ENCODE measurements at places on chromosomes 4 and X. TPM values are rescaled to one million over a fixed set of nuclear protein-coding genes. Genes with fewer than 3 reads are reported as not detected.

Gene RRH
- total RNA-seq: 0.32 TPM

GRCh38 chr4:16031546-16032395, 52.1 kb downstream of the PROM1 start:
- no peaks in the 10 kb centered on the region for H3K4me1 ChIP-seq
- H3K27me3 ChIP-seq: peaks cover 30% of the 10 kb centered on the region
- no peak overlapping the region for H3K4me3 ChIP-seq
- no peak overlapping the region for H3K27ac ChIP-seq

Gene MAML3
- 1.8 TPM for total RNA-seq

- no peaks in the 10 kb centered on the region for H3K36me3 ChIP-seq
- H3K27ac ChIP-seq: no peak overlapping the region
- H3K27me3 ChIP-seq: no peaks in the 10 kb centered on the region
- H3K4me3 ChIP-seq: no peak overlapping the region
Measured at GRCh38 chr4:137896221-137896737, 345.9 kb downstream of the SLC7A11 start.

Gene CT47B1
- total RNA-seq: not detected

GRCh38 chr4:123891881-123892280, 495.3 kb downstream of the SPRY1 start:
- H3K27me3 ChIP-seq: no peaks in the 10 kb centered on the region
- no peaks in the 10 kb centered on the region for H3K4me1 ChIP-seq
- H3K4me3 ChIP-seq: no peak overlapping the region

DNA sequence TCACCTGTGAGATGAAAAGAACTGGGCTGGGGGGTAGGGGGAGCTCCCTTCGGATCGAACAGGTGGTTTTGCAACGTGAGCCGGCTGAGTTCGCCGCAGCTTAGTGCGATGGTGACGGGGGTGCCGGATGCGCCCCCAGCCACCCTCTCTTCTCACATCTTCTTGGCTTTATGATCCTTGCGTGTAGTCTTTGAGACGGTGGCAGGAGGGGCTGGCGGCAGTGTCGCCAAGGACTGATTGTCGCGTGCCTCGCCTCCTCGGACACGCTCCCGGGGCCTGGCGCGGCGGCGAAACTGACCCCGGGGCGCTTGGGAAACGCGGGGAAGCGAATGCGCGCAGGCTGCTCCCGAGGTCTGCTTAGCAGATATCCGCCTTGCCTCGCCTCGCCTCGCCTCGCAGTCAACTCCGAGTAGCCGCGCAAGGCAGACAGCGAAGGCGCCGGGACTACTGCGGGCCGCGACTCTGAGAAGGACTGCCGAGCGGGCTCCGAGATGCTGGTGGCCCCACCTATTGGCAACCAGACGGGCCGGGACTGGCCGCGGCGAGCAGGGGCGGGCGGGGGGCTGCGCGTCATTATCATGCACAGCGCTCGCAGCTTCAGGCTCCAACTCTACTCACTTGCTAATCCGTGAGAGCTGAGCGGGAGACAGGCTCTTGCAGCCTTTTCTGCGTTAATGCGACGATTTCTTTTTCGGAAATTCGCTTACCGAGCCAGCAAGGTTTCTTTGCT, 1.5 kb downstream of the GRID2 start:
- peaks cover 35% of the 10 kb centered on the region for H3K27me3 ChIP-seq
- no peak for DNase-seq
- peaks cover 6% of the 10 kb centered on the region for H3K36me3 ChIP-seq
- H3K4me1 ChIP-seq: no peaks in the 10 kb centered on the region
- H3K27ac ChIP-seq: no peak overlapping the region
- no peak overlapping the region for H3K4me3 ChIP-seq

DNA sequence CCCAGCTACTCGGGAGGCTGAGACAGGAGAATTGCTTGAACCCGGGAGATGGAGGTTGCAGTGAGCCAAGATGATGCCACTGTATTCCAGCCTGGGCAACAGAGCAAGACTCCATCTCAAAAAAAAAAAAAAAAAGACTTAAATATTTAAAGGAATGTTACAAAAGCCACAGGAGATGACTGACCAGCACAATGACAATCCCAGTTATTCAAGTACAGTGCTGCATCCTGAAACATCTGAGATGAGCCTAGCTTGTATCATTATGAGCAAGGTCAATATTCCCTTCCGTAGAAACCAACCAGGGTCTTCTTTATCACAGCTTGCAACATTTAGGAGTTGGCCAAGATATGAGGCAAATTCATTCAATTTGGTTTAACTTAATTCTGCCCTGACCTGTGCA, 38.6 kb downstream of the LNX1 start:
- no peak for DNase-seq
- no peak overlapping the region for H3K4me3 ChIP-seq
- H3K27ac ChIP-seq: no peak overlapping the region
- H3K4me1 ChIP-seq: no peaks in the 10 kb centered on the region

Gene CDKL2
- 1.5 TPM for total RNA-seq

DNA sequence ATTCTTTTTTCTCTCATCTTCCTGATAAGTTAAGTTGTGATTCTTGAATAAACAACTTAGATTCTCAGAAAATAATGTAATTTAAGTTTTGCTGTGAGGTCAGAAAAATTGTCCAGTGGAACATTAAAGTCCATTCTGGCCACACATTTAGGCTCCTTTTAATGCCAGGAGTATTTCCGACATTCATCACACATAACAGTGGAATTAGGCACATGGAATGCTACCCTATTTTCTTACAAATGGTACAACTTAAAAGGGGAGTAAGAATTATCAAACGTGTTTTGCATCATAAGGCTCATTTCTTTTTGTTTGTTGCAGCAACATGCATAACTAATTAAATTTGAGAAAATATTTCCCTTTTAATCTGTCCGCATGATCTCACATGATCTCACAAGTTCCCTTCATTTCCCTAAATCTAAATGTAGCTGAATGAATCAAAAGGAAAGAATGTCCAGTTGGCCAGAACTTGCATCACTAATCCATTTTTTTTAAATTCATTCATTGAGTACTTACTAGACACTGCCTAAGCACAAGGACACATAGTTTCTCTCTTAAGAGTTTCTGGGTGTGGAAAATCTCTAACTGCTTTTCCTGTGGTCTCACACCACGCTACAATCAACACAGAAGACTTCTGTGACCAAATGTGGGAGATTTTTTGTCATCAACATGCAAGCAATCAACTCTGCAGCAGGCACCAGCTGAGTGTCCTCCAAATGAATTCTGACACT, 22.0 kb downstream of the SPARCL1 start:
- no peaks in the 10 kb centered on the region for H3K27me3 ChIP-seq
- H3K4me1 ChIP-seq: no peaks in the 10 kb centered on the region
- H3K4me3 ChIP-seq: no peak overlapping the region
- no peaks in the 10 kb centered on the region for H3K36me3 ChIP-seq
- no peak for DNase-seq

GRCh38 chrX:63785708-63786040, 660 bp upstream of the ARHGEF9 start:
- no peaks in the 10 kb centered on the region for H3K4me1 ChIP-seq
- H3K4me3 ChIP-seq: no peak overlapping the region
- DNase-seq: no peak
- H3K27me3 ChIP-seq: peaks cover 4% of the 10 kb centered on the region
- no peak overlapping the region for H3K27ac ChIP-seq

GRCh38 chr4:14539246-14539645, 463.0 kb upstream of the CPEB2 start:
- H3K27me3 ChIP-seq: no peaks in the 10 kb centered on the region
- H3K36me3 ChIP-seq: no peaks in the 10 kb centered on the region
- H3K4me1 ChIP-seq: no peaks in the 10 kb centered on the region
- no peak for DNase-seq

GRCh38 chrX:111511477-111511876, at the start of gene SERTM2:
Gene SERTM2 (plus strand): TSS chrX:111511645. CDS start chrX:111518858, 7,213 bp downstream.
- DNase-seq: no peak
- H3K4me3 ChIP-seq: no peak within 1 kb of the TSS
- no peaks in the 10 kb centered on the region for H3K27me3 ChIP-seq
- no peak within 1 kb of the TSS for H3K27ac ChIP-seq

- peak; percentile 59 for DNase-seq
- peaks cover 83% of the 10 kb centered on the region for H3K4me1 ChIP-seq
- no peaks in the 10 kb centered on the region for H3K27me3 ChIP-seq
- H3K27ac ChIP-seq: peak overlapping the region; percentile 84
- H3K4me3 ChIP-seq: no peak overlapping the region
- peaks cover 14% of the 10 kb centered on the region for H3K36me3 ChIP-seq
Measured at GRCh38 chrX:136619899-136620505, 28.0 kb upstream of the CD40LG start.

- no peaks in the 10 kb centered on the region for H3K36me3 ChIP-seq
- H3K27ac ChIP-seq: no peak overlapping the region
- no peaks in the 10 kb centered on the region for H3K4me1 ChIP-seq
- H3K27me3 ChIP-seq: no peaks in the 10 kb centered on the region
Measured at GRCh38 chr4:172648471-172648870, 520.1 kb upstream of the GALNT7 start.

DNA sequence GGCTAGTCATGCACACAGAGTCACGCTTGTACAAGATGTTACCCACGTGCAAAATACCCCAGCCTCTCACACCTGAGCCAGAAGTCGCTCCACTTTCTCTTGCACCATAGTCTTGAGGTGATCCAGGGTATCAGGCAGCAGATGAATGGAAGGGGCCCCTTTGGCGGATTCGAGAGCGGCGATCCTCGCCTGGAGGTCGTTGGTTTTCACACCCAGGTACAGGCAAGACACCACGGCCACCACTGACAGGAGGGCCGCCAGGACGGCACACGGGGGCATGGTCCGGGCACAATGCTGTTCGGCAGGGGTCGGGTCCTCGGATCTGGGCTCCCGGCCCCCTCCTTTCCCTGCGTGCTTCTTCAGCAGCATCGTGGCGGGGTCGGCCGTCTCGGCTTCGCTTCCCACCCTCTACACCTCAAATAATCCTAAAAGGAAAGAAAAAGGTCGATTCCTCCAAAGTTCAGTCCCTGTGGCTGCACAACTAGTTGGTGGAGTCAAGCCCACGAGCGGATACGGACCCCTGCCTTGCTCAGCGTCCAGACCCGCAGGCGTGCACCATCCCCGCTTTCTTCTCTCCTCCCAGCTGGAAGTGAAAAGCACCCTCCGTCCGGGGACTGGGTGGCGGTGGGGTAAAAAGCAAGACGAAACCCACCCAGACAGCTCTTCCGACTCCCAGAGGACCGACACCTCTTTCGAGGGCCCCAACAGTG, 652 bp downstream of the COL25A1 start:
- peaks cover 73% of the 10 kb centered on the region for H3K27me3 ChIP-seq
- peaks cover 2% of the 10 kb centered on the region for H3K36me3 ChIP-seq
- no peak for DNase-seq
- peak overlapping the region; percentile 59 for H3K4me3 ChIP-seq

DNA sequence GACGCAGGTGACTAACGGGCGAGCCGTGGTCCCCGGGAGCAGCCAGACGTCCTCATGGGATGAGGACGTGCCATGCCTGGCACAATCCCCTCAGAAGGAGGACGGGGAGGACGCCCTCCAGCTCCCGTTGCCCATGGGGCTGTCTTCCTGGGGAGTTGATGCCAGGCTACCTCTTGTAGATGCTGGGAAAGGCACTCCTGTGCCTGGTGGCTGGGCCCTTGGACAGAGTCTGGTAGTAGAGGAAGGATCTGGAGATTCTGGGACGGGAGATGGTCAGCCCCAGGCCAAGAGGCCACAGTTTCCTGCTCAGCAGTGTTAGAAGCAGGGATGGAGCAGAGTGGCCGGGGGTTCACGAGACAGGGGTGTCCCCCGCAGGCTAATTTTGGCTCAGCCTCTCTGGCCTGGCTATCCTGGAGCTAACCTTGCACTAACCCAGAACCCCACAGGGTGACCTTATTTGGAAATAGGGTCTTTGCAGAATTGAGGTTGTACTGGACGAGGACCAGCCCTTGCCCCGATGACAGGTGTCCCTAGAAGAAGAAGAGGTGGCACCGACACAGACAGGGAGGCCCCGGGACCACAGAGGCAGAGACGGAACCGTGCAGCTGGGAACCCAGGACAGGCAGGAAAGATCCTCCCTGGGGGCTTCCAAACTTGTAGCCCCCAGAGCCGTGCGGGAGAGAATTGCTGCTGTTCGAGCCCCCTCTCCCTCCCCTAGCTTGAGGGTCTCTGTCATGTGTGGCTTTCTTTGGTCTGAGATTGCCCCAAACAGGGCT, 50.1 kb upstream of the ADRA2C start:
- H3K36me3 ChIP-seq: no peaks in the 10 kb centered on the region
- DNase-seq: no peak
- H3K27me3 ChIP-seq: peaks cover 6% of the 10 kb centered on the region
- H3K27ac ChIP-seq: no peak overlapping the region

Gene SPIN3
- total RNA-seq: 7.9 TPM

Gene ITM2A
- total RNA-seq: 93.9 TPM

GRCh38 chr4:128686032-128686465, 123.5 kb upstream of the JADE1 start:
- peaks cover 22% of the 10 kb centered on the region for H3K27me3 ChIP-seq
- H3K36me3 ChIP-seq: no peaks in the 10 kb centered on the region
- no peak for DNase-seq
- no peak overlapping the region for H3K27ac ChIP-seq

GRCh38 chr4:168541266-168541953, 44.6 kb downstream of the PALLD start:
- peaks cover 13% of the 10 kb centered on the region for H3K27me3 ChIP-seq
- no peak overlapping the region for H3K27ac ChIP-seq
- no peak overlapping the region for H3K4me3 ChIP-seq
- no peak for DNase-seq

Gene CENPC
- total RNA-seq: 46.5 TPM

GRCh38 chrX:49039598-49040375, 3.4 kb downstream of the TFE3 start:
- peaks cover 37% of the 10 kb centered on the region for H3K4me1 ChIP-seq

Gene DGAT2L6
- not detected for total RNA-seq

GRCh38 chrX:54961750-54962149, 32.2 kb downstream of the PFKFB1 start:
- peaks cover 6% of the 10 kb centered on the region for H3K4me1 ChIP-seq
- H3K27me3 ChIP-seq: peaks cover 5% of the 10 kb centered on the region

Gene GAGE1
- not detected for total RNA-seq

Gene AMBN
- not detected for total RNA-seq

Gene FAM9C
- not detected for total RNA-seq

DNA sequence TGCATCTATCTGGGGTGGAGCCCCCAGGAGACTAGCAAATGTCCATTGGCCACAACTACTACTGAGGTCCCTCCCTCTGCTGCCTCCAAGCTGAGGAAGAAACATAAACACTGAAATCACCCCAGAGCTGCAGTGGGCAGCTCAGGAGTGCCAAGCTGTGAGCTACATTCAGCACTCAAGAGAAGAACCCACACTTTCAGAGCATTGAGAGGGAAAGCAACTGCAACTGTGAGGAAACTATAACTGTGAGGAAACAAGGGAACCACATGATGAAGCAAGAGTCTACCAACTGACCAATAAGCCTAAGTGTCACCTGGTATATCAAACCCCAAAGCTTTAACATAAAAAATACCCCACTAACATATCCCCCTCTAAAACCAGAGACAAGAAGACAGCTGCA, 373.5 kb upstream of the TACR3 start:
- H3K4me3 ChIP-seq: no peak overlapping the region
- H3K36me3 ChIP-seq: no peaks in the 10 kb centered on the region
- no peak overlapping the region for H3K27ac ChIP-seq
- DNase-seq: no peak
- H3K4me1 ChIP-seq: no peaks in the 10 kb centered on the region

DNA sequence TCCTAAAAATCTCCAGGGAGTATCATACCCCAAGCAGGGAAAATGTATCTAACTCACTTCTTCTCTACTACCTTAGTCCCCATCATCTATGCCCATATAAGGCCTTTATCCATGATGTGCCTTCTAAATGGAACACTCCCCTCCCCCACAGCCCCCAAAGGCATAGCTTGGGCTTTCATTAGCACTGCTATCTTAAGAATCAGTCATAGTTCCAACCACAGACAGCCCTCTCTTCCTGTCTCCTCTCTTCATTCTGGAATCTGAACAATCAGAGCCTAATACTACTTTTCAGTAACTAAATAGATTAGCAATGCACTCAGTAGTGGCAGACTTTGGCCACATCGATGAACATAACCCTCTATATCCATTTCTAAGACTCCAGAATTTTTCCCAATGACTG, 313.2 kb upstream of the DKK2 start:
- no peak overlapping the region for H3K4me3 ChIP-seq
- H3K36me3 ChIP-seq: no peaks in the 10 kb centered on the region
- H3K27ac ChIP-seq: no peak overlapping the region
